ENCODE measurements at places on chromosomes 2 and 18.

GRCh38 chr2:26598336-26598995 is 42.7 kb downstream of the CIB4 start:
- DNase-seq = no peak

- no peak for DNase-seq
Measured at GRCh38 chr2:36348721-36349120, 6.9 kb upstream of the CRIM1 start.

DNA sequence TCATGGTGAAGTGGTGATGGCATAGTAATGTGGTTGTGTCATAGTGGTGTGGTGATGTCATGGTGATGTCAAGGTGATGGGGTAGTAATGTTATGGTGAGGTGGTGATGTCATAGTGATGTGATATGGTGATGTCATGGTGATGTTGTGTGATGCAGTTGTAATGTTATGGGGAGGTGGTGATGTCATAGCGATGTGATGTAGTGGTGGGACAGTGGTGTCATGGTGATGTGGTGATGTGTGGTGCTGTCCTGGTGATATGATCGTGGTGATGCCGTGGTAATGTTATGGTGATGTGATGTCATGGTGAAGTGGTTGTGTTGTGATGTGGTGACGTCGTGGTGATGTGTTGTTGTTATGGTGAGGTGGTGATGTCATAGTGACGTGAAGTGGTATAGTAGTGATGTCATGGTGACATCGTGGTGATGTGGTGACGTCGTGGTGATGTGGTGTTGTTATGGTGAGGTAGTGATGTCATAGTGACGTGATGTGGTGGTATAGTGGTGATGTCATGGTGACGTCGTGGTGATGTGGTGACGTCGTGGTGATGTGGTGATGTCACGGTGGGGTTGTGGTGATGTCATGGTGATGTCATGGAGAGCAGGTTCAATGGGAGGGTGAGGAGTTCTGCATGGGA is 242.7 kb upstream of the MYT1L start:
- DNase-seq = no peak

DNA sequence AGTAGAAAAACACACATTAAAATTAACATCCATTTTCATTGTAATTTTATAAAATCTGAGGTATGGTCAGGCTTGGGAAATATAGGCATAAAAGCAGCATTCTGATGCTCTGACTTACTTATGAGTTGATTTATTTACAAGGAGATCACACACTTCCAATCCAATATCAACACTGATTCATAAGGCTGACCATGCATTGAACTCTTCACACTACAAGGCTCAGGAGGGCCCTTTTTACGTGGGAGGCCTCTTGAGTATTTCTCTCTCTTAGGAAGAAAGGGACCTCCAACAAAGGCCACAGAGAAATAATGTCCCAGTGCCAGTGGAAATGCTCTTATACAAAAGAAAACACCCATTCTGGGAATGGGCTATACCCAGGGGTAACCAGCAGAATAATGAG is 222.8 kb downstream of the NAPG start:
- no peak for DNase-seq

- no peak for DNase-seq
Measured at GRCh38 chr18:44671914-44672313, 8.8 kb upstream of the SETBP1 start.

DNA sequence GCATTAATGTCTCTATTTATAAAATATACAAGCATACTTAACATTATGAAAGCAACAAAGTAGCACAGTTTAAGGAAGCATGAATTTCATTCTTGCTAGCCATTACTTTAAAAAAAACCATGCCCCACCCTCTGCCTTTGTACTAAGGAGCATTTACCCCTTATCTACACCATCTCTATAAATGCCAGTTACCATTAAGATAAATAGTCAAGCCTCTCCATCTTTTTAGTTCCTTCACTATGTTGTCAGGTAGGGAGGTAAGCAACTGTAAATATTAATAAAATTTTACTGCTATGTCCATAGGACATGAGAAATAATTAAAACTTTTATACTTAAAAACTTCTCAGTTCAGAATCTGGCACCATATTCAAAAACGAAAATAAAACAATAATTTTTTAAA is 42.1 kb downstream of the ROCK1 start:
- DNase-seq = no peak

- DNase-seq = no peak
Measured at GRCh38 chr18:72375618-72376017, 168.5 kb downstream of the CBLN2 start.

DNA sequence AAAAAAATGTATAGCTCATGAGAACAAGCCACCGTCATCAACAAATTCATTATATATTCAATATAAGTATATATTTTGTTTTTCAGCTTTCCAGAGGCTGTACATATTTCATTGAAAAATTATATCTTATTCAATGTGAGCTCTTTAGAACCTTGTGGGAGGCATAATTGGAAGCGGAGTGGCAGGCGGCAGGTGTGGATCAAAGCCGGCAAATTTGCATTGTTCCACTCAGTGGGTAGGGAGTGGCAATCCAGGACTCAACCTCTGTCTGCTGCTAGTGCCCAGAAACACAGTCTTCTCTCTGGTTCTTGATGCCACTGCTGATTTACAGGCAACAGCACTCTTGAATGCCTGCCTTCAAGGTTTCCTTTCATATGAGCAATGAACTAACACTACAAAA is 46.9 kb downstream of the GCA start:
- DNase-seq = no peak

DNA sequence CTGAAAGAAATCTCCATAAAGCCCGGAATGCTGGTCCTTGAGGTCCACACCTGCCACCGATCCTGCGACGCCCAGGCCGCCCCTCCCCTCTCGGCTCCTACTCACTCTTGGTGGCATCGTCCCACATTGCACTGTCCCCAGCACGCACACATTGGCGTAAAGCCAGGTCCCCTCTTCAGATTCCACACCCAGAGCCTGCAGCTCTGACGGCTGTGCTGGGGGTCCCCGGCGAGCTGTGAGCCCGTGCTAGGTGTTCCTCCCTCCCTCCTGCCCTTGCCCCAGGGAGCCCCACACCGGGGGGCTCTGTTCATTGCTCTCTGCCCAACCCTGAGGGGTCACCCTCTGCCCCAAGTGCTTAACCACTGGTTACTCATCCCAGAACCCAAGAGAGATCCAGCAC is 8.5 kb downstream of the TPO start:
- DNase-seq = no peak

- DNase-seq = no peak
Measured at GRCh38 chr2:200863782-200864175, 679 bp downstream of the CLK1 start.

GRCh38 chr2:85253890-85254289 is 73.9 kb downstream of the TGOLN2 start:
- no peak for DNase-seq
